ENCODE measurements at places on chromosomes 5 and 9.
A peak's percentile ranks its signal among the peaks of the same experiment; 100 is the strongest.

DNA sequence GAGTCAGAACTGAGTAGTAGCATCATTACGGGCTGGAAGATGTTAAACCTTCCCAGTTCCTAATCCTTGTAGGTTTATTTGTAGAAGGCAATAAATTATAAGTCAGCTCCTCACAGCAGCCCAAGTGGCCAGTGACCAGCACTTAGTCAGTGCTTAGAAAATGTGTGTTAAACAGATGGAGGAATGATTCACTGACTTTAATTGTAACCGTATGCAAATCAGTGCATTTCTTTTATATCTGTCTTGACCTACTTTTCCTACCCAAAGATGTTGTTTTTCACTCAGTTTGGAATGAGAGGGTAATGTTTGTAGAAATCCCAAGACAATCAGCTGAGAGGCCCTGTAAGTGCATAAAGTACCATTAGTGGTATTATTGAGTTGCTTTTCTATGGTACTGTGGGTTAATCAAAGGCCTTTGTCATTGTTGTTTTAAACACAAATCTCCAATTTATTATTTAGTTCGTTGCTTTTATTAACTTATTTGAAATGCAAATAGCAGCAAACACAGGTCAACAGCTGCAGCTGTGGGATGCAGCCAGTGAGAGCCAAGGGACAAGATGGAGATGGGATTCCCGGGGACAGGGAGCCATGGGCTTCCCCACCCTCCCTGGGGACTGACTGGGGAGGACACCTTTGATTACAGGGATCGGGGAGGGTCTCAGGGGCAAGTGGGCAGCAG lies 49.8 kb downstream of the MAP1B start:
- DNase-seq = no peak
- H3K27ac ChIP-seq = no peak overlapping the region
- H3K27me3 ChIP-seq = peaks cover 21% of the 10 kb centered on the region
- H3K4me1 ChIP-seq = no peaks in the 10 kb centered on the region
- H3K4me3 ChIP-seq = no peak overlapping the region

- H3K4me1 ChIP-seq = peaks cover 15% of the 10 kb centered on the region
- no peak for DNase-seq
- H3K27ac ChIP-seq = no peak overlapping the region
- peaks cover 3% of the 10 kb centered on the region for H3K27me3 ChIP-seq
Observed at GRCh38 chr9:27431543-27432147, 92.4 kb upstream of the IFNK start.

DNA sequence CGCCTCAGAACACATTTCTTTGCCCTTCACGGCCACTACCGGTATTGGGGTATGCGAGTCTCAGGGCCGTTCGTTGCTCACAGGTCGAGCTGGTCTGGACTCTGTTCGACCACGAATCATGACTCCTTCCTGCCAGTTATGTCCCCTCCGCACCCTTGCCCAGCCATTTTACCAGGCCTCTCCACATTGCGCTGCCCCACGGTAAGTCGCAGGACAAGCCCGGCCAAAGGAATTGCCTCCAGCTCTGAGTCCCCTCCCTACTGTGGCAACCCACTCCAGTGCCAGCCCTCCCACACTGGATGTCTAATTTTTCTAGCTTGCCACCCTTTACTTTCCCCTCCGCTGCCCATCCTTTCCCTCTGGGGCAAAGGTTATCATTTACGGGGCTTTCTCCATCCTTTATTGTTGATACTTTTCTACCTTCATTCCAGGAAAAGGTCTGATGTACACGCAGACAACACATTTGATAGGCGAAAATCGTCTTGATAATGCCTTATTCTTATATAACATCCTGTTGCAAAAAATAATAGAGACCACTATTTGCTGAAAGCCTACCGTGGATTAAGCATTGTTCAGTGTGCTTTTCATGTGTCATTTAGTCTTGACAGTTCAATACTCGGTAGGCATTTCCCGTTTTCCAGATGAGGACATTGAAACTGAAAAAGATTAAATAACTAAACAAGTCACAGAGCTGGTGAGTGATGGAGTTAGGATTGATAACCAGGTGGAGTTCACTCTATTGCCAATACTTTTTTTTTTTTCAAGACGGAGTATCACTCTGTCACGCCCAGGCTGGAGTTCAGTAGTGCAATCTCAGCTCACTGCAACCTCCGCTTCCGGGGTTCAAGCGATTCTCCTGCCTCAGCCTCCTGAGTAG lies 958 bp upstream of the HSPA5 start:
- H3K4me1 ChIP-seq = peaks cover 30% of the 10 kb centered on the region
- peak; percentile 55 for DNase-seq
- no peaks in the 10 kb centered on the region for H3K27me3 ChIP-seq
- H3K4me3 ChIP-seq = peak overlapping the region; percentile 96
- peaks cover 48% of the 10 kb centered on the region for H3K36me3 ChIP-seq
- peak overlapping the region; percentile 98 for H3K27ac ChIP-seq

- no peaks in the 10 kb centered on the region for H3K27me3 ChIP-seq
- no peak within 1 kb of the TSS for H3K4me3 ChIP-seq
- H3K36me3 ChIP-seq = no peaks in the 10 kb centered on the region
- no peaks in the 10 kb centered on the region for H3K4me1 ChIP-seq
- no peak within 1 kb of the TSS for H3K27ac ChIP-seq
Observed at GRCh38 chr5:160852049-160852448, at the start of gene ATP10B. TSS of gene ATP10B (minus strand) at chr5:160852211. CDS start at chr5:160688074, 164,137 bp downstream.

GRCh38 chr5:166436872-166437271 lies 1854.6 kb upstream of the WWC1 start:
- no peaks in the 10 kb centered on the region for H3K27me3 ChIP-seq
- H3K4me3 ChIP-seq = no peak overlapping the region
- DNase-seq = no peak
- H3K27ac ChIP-seq = no peak overlapping the region

DNA sequence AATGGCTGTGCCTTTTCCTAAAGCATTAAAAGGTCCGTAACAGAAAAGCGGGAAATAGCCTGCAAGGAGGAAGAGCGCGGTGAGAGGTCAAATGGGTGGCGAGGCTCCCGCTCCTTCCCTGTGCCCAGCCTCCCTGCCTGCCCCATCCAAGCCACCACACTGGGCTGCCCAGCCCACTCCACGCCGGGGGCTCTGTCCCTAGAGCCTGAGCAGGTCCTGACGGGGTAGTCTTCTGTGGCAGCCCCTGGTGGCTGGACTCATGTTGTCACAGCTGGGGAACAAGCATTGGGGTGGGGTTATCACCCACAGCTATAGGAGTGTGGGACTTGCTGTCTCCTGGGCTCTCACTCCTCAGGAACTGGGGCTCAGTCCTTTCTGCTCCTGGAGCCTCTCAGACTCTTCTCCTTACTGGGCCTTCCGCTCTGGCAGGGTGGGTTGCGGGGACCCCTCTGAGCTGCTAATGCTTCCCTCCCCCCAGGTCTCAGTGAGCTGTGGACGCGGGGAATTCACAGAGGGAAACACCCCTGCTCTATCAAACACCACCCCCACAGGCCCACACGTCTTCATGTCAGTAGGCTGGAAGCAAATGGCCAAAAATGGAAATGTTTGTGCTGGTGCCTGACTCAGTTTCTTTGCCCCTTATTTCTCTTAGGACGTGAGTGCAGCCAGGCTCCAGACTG lies 152.4 kb upstream of the PHYKPL start:
- no peak overlapping the region for H3K27ac ChIP-seq
- no peaks in the 10 kb centered on the region for H3K27me3 ChIP-seq
- no peak for DNase-seq
- no peak overlapping the region for H3K4me3 ChIP-seq

DNA sequence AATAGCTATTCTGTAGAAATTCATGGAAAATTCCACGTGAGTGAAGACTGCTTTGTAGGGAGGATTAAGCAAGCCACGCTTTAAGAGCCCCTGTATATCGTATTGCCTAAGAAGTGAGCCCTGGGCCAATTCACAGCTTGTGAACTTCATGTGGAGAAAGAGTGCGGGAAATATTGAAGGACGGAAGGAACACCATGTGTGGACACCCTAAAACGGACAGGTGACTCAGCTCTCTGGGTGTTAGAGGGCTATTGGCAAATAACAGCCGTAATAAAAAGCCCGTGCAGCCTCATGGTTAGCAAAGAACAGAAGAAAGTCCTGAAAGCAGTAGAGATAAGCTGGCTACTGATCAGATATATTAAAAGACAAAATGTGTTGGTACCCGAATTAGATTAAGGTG lies 26.4 kb downstream of the ZNF366 start:
- H3K27me3 ChIP-seq = peaks cover 10% of the 10 kb centered on the region
- no peaks in the 10 kb centered on the region for H3K36me3 ChIP-seq
- H3K4me3 ChIP-seq = no peak overlapping the region
- no peak overlapping the region for H3K27ac ChIP-seq
- H3K4me1 ChIP-seq = no peaks in the 10 kb centered on the region
- DNase-seq = no peak

DNA sequence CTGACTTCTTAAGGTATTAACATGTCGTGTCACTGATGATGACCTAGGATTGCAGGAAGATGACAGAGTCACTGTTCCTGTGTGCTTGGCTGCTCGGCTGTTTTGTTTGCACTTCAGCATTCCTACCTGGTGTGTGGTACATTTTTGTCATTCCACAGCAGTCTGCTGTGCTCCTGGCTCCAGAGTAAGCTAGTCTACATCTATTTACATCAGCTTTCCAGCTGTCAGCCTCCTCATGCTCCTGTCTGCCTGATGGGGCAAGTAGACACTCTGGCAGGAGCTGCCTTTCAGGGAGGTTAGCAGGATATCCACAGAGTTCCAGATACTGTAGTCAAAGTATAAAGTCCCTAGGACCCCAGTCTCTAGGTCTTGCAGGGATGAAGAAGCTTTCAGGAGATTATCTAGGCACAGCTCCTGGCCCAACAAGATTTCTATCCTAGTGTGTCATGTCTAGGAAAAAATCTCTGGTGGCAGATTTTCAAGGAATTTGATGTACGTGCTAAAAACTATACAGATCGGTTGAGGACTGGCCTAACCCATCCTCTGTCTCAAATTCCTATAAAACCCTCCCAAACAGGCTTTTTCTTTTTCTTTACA lies 28.4 kb downstream of the RUSC2 start:
- no peak overlapping the region for H3K4me3 ChIP-seq
- H3K4me1 ChIP-seq = no peaks in the 10 kb centered on the region
- H3K27ac ChIP-seq = no peak overlapping the region
- no peak for DNase-seq

GRCh38 chr5:160312960-160313727 lies 780 bp upstream of the CCNJL start:
- H3K27ac ChIP-seq = no peak overlapping the region
- peak overlapping the region; percentile 71 for H3K4me3 ChIP-seq
- peaks cover 8% of the 10 kb centered on the region for H3K4me1 ChIP-seq
- H3K27me3 ChIP-seq = peaks cover 72% of the 10 kb centered on the region
- DNase-seq = no peak

DNA sequence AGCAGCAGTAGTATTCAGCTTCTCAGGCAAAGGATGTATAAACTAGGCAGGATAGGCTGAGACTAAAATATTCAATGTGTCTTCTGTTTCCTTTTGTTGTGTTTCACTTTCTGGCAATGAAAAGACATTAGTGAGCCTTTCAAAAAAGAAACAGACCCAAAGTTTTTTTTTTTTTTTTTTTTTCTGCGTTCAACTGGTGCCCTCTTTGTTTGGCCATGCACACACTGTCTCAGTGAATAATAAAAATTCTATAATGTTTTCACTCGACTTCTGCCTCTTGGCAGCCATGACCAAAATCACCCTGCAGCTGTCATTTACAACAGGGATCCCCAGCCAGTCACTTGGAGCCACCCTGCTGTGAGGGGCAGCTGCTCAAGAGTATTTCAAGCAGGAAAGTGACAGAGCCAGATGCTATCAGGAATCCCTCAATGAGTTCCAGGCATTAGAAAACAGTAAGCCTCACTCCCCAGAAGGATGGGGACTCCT lies 44.0 kb upstream of the MAN2A1 start:
- no peak overlapping the region for H3K27ac ChIP-seq
- H3K4me1 ChIP-seq = no peaks in the 10 kb centered on the region
- H3K4me3 ChIP-seq = no peak overlapping the region

GRCh38 chr5:96517295-96517694 lies 84.2 kb upstream of the PCSK1 start:
- H3K27me3 ChIP-seq = peaks cover 16% of the 10 kb centered on the region
- H3K4me3 ChIP-seq = no peak overlapping the region
- no peak for DNase-seq
- no peaks in the 10 kb centered on the region for H3K36me3 ChIP-seq
- no peak overlapping the region for H3K27ac ChIP-seq
- no peaks in the 10 kb centered on the region for H3K4me1 ChIP-seq

GRCh38 chr5:89255845-89256463 lies 373.0 kb upstream of the MEF2C start:
- no peak overlapping the region for H3K27ac ChIP-seq
- DNase-seq = no peak
- H3K36me3 ChIP-seq = no peaks in the 10 kb centered on the region
- H3K4me1 ChIP-seq = no peaks in the 10 kb centered on the region

GRCh38 chr9:115000217-115000639 lies 69.8 kb upstream of the TNFSF8 start:
- H3K4me3 ChIP-seq = no peak overlapping the region
- no peak overlapping the region for H3K27ac ChIP-seq
- peaks cover 5% of the 10 kb centered on the region for H3K36me3 ChIP-seq
- no peaks in the 10 kb centered on the region for H3K27me3 ChIP-seq
- DNase-seq = no peak
- peaks cover 3% of the 10 kb centered on the region for H3K4me1 ChIP-seq

DNA sequence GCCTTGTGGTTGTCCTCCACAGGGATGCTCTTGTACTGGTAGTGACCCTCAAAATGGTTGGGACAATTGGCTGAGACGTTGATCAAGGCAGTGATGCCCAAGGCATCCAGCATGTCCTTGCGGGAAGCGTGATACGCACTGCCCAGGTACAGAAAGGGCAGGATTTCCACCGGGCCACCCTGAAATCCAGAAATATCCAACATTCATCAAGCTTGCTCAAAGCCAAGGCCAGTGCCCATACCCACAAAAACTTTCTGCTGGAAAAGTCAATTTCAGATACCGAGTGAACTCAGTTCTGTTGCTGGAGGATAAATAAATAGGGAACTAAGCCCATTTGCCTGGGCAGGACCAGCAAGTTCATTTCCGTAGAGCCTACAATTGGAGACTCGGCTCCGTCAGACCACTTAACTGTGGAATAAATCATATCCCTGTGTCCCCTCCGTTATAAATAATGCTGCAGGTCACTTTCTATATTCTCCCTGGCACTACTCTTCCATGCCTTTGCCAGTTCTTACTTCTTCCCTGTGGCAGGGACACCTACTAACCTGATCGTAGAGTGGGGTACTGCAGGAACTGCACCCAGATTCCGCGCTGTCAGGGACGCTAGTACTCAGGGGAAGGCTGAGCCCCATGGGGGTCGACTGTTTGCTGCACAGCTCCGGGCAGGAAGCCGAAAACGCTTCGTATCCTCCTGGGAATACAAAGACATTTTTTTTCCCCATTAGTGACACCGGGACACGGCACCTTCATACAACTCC lies 1.2 kb downstream of the DUSP1 start:
- H3K4me3 ChIP-seq = peak overlapping the region; percentile 90
- H3K27ac ChIP-seq = peak overlapping the region; percentile 81

- H3K4me1 ChIP-seq = no peaks in the 10 kb centered on the region
- no peaks in the 10 kb centered on the region for H3K27me3 ChIP-seq
- peaks cover 2% of the 10 kb centered on the region for H3K36me3 ChIP-seq
- H3K27ac ChIP-seq = no peak overlapping the region
- DNase-seq = no peak
Observed at GRCh38 chr5:158406884-158407823, 548.2 kb upstream of the CLINT1 start.

GRCh38 chr5:142521706-142522105 lies 164.2 kb downstream of the FGF1 start:
- no peak overlapping the region for H3K4me3 ChIP-seq
- no peak for DNase-seq
- no peaks in the 10 kb centered on the region for H3K4me1 ChIP-seq
- H3K27ac ChIP-seq = no peak overlapping the region
- no peaks in the 10 kb centered on the region for H3K36me3 ChIP-seq
- peaks cover 4% of the 10 kb centered on the region for H3K27me3 ChIP-seq

Measured in activated CD8-positive, alpha-beta T cell treated with anti-CD3 and anti-CD28 coated beads, Interleukin-2, amount 10 ng/mL, durations not matched to agents 7 days and 5 days (primary cell).